Activated naive CD4-positive, alpha-beta T cell treated with anti-CD3 and anti-CD28 coated beads for 36 hours (primary cell): ENCODE measurements at places on chromosomes 12 and 14. TPM values are rescaled to one million over a fixed set of nuclear protein-coding genes. Genes with fewer than 3 reads are reported as not detected.
A peak's percentile ranks its signal among the peaks of the same experiment; 100 is the strongest.

The IFT43 gene
- total RNA-seq, result 10.8 TPM

The IFNG gene
- total RNA-seq, result 49.1 TPM

The TAC3 gene
- total RNA-seq, result not detected

The HOXC13 gene
- not detected for total RNA-seq

The MIP gene
- total RNA-seq, result not detected

The PTPN6 gene
- total RNA-seq, result 334 TPM

The WBP11 gene
- total RNA-seq, result 105 TPM

The MYF5 gene
- not detected for total RNA-seq

- no peak for DNase-seq
These were observed 184.3 kb upstream of the USP15 start for GRCh38 chr12:62075870-62076269.

GRCh38 chr12:103836345-103836744 lies 4.7 kb downstream of the NT5DC3 start:
- DNase-seq, result no peak

DNA sequence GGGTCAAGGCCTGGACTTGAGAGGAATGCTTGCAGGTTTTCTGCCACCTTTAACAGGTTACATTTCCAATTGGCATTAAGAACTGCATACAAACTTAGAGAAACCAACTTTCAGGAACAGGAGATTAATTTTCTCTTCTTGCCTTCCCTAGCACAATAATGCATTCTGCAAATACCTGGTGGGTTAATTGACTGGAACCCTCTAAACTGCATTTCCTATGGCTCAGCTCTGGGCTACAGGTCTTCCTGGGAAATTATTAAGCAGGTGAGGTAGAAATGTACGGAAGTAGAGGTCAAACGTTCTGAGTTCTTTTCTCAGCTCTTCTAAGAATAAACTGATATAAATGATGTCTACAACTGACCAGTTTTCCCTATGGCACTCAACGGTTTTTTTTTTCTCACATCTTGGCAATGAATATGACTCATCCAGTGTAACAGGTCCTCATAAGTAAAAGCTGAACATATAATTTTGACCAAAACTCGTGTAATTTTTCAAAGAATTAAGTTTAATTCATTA lies 144.9 kb upstream of the PELI2 start:
- DNase-seq, result no peak

- no peak for DNase-seq
These were observed 974.7 kb downstream of the NRXN3 start for GRCh38 chr14:79144896-79145295.

DNA sequence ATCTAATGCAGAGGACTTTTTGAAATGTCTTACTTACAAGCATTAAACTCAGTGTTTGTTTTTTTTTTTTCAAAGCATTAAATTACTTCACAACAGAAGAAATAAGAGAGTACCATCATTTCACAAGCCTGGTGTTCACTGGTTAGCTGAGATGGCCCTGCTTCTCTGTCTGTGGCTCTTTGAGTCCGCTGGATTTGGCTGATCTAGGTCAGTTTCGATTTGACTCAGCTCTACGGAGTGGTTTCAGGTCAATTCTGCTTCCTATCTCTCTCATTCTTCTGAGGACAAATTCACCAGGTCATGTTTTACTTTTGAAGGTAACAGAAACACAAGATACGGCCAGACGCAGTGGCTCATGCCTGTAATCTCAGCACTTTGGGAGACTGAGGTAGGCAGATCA lies 1066.1 kb downstream of the FLRT2 start:
- DNase-seq, result no peak

GRCh38 chr12:27627123-27627852 lies 69.0 kb upstream of the REP15 start:
- no peak for DNase-seq

GRCh38 chr12:101414533-101415119 lies 7.1 kb upstream of the ARL1 start:
- DNase-seq, result peak; percentile 25

GRCh38 chr12:126492181-126492580 lies 1426.9 kb downstream of the AACS start:
- no peak for DNase-seq

- no peak for DNase-seq
These were observed 733 bp downstream of the TTC7B start for GRCh38 chr14:90815572-90815821.

- DNase-seq, result peak; percentile 77
These were observed 986.3 kb upstream of the TMEM132C start for GRCh38 chr12:127280393-127281275.

GRCh38 chr14:70755655-70756054 lies 53.7 kb downstream of the MAP3K9 start:
- DNase-seq, result no peak

GRCh38 chr14:105142651-105143450 lies 25.7 kb downstream of the JAG2 start:
- no peak for DNase-seq

DNA sequence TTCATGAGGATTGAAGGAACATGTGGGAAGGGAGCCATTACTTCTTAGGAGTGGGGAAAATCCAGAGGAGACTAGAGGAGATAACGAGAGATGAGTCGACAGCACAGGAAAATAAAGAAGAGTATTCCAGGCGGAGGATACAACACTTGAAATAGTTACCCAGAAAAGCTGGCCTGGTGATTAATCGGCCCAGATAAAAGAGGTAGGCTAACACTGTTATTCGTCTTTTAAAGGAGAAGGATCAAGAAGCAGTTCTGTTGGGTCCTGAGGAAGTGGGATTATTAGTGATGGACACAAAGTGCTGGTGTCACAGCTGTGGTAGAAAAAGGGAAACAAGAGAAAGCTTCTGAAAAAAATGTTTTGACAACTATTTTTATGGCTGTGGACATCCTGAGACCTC lies 425.3 kb downstream of the ZFP36L1 start:
- DNase-seq, result no peak

DNA sequence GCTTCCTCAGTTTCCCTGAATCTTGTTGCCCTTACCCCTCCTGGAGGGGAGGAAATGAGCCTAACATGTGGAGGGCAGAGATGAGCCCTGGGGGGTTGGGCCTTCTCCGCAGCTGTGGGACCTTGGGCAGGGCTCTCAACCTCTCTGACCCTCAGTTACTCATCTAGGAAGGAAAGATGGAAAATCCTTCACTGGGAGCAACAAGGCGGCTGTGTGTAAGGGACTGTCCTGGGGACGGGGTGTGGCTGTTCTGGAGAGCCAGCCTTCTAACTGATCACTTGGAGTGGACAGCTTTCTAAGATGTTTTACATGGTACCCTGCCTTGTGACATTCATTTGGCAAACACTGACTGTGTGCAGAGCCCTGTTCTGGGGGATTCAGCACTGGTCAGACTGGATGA lies 14.7 kb downstream of the BEGAIN start:
- no peak for DNase-seq

- no peak for DNase-seq
These were observed 6.8 kb upstream of the OTUB2 start for GRCh38 chr14:94019329-94019728.

DNA sequence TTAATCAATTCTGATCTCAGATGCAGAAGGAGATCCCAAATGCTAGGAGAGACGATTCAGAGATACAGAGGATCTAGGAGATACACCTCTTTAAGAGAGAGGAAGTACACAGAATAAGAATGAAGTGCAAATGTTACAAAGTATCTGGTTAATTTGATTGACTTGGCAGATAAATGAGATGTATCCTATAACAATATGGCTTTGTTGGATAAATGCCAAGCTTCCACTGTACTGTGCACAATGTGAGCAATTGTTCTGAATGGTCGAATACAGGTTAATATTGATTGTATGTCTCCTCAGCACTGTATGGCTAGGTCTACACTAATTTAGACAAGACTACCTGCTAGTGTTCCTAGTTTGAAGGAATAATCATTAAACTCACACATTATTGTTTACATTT lies 119.6 kb upstream of the PTPRB start:
- no peak for DNase-seq

- DNase-seq, result peak; percentile 38
These were observed 49.9 kb upstream of the PLEKHG3 start for GRCh38 chr14:64654246-64654900.

GRCh38 chr12:2495417-2496112 lies 299.2 kb upstream of the FKBP4 start:
- DNase-seq, result no peak
